Stimulated activated CD8-positive, alpha-beta memory T cell treated with anti-CD3 and anti-CD28 coated beads, Interleukin-15, amount 100 ng/mL, for 4 hours (primary cell): ENCODE measurements at places on chromosomes 12 and 14.

- no peak for DNase-seq
Observed at GRCh38 chr14:51862176-51862796, 1.9 kb downstream of the GNG2 start.

- DNase-seq = no peak
Observed at GRCh38 chr12:121943926-121944325, 25.5 kb downstream of the CFAP251 start.

GRCh38 chr14:53567236-53567780, 389.3 kb downstream of the BMP4 start:
- DNase-seq = no peak

DNA sequence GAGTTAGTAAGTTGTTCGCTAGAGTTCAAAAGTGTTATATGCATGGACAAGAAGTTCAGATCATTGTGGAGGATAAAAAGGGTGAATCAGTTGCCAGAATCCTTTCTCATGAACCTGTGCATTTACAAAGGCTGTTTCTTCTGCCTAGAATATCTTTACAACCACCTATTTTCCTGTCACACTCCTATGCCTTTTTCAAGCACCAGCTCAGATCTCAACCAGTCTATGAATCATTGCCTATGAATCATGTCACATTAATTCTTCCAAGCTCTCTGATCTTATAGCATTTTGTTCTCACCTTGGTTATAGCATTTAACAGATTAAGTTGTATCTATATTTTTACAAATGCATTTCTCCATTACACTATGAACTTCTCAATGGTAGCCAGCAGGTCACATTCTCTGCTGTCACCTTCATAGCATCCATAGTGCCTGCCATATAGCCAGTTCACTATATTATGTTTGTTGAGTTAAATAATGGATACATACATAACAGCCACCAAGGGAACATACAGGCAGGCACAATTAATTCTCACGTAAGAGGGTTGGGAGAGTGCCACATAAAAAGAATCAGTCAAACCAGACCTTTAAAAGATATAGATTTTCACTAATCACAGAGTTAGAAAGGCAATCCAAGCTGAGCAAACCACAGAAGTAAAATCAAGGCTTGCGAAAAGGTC, 573.0 kb downstream of the FOXG1 start:
- no peak for DNase-seq

DNA sequence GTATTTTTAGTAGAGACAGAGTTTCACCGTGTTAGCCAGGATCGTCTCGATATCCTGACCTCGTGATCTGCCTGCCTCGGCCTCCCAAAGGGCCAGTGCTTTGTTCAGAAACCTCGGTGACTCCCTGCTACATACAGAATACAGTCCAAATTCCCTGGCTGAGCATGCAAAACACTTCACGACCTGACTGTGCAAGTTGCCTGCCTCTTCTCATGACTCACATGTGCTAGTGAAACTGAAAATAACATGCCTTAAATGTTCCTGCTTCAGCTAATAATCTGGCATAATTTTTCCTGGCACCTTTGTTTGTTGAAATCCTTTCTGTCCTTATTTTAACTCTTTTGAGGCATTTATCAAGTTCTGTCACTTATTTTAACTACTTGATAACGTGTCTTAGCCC, 8.2 kb downstream of the DMAC2L start:
- DNase-seq = no peak

DNA sequence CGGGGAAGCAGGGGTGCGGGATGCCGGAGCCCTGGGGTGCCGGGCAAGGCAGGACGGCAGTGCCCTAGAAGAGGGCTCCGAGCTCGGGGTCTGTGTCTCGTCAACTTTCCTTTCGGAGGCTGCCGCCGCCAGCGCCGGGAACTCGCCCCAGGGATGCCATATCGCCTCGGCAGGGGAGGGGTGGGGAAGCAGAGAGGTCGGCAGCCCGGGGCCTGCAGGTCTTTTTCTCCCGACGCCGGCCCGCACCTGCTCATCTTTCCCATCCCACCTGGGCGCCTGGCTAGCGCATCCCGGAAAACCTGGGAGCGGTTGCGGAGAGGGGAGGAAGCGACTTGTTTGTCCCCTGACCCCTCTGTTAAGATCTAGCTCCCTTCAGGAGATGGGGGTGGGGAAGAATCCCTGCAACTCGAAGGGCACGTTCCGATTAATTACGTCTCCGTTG, 547 bp downstream of the CNTN1 start:
- DNase-seq = no peak

GRCh38 chr12:57086493-57087009, 2.4 kb upstream of the NAB2 start:
- peak; percentile 61 for DNase-seq
